ENCODE measurements at places on chromosomes 12 and 14.

DNA sequence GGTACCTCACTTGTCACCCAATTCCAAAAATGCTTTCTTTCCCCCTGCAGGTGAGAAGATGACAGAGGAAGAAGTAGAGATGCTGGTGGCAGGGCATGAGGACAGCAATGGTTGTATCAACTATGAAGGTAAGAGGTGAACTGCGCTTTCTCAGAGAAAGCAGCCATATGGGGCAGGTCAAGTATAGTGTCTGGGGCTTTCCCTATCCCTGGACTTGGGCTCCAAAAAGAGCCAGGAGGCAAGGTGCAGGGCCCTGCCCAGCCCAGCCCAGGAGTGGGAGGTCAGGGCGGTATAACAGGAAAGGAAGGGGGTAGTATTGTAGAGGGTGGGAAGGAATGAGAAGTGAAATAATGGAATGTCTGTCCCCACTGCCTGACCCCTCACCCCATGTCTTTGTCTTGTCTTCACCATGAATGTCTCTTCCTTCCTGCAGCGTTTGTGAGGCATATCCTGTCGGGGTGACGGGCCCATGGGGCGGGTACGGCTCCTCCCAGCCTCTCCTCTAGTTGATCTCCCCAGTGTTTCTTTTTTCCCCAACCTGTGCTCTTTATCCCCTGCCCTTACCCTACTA lies 2.1 kb downstream of the MYL6 start:
- DNase-seq, result no peak

- no peak for DNase-seq
Observed at GRCh38 chr14:28678887-28679286, 87.7 kb upstream of the FOXG1 start.

GRCh38 chr12:41293011-41293410 lies 104.9 kb downstream of the PDZRN4 start:
- DNase-seq, result peak; percentile 90

DNA sequence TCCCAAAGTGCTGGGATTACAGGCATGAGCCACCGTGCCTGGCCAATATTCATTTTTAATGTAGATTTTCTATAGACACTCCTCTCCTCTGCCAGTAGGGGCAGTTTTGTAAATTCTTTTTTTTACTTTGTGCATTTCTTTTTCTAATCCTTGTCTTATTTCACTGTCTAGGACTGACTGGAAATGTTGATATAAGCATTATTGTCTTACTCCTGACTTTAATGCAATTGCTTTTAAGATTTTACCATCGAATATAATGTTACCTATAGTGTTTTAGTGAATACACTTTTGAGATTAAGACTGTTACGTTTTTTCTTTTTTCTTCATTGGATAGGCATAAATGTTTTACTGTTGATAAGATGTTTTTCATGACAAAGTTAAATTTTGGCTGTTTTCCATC lies 35.4 kb upstream of the EMP1 start:
- DNase-seq, result no peak

DNA sequence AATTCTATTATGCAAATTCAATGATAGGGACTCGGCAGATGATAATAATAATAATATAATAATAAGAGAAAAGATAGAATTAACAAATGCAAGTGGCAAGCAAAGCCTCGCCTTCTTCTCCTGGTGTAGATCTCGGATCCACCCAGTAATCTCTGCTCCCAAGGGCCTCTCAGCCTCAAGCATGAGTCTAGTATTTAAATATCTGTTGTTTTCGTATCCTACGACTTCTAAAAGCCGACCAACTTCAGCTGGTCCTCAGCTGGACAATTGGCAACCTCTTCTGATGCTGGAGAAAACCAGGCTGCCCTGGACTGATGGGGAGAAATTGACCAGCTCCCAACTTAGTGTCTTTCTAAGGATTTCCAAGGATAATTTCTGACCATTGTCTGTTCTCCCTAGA lies 14.0 kb upstream of the MAP1LC3B2 start:
- no peak for DNase-seq

GRCh38 chr12:113202300-113203075 lies 17.0 kb downstream of the RITA1 start:
- DNase-seq, result no peak

DNA sequence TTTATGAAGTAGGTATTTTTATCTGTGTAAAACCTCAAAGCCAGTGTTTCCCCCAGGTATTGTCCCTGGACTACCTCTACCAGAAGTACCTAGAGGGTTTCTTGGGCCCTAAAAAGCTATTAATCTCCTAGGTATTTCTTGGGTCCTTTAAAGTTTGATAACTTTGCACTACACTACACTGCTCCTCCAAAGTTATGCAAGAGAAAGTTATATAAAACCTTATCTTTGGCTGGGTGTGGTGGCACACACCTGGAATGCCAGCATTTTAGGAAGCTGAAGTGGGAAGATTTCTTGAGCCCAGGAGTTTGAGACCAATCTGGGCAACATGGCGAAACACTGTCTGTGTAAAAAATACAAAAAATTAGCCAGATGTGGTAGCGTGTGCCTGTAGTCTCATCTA lies 34.9 kb downstream of the PTPN21 start:
- DNase-seq, result no peak

DNA sequence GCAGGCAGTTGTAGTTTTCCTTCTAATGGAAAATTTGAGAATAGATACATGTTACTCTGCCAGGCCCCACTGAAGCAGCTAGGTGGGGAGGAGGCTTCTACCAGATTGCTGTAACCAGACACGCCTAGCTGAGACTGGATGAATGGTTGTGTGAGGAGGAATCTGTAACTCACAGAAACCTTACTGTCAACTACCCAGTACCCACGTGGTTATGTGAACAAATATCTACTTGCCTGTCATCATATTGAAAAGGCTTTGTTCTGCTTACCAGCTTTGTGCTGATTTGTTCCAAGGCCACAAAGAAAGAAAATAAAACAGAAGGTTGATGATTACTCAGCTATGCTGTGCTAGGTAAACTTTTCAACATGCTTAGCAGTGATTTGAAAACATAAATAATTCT lies 167.2 kb downstream of the CAPZA3 start:
- no peak for DNase-seq

All from LoVo (cell line).